RPMI7951 (cell line): ENCODE measurements at places on chromosomes 12 and 14. TPM values are rescaled to one million over a fixed set of nuclear protein-coding genes. Genes with fewer than 3 reads are reported as not detected.
A peak's percentile ranks its signal among the peaks of the same experiment; 100 is the strongest.

DNA sequence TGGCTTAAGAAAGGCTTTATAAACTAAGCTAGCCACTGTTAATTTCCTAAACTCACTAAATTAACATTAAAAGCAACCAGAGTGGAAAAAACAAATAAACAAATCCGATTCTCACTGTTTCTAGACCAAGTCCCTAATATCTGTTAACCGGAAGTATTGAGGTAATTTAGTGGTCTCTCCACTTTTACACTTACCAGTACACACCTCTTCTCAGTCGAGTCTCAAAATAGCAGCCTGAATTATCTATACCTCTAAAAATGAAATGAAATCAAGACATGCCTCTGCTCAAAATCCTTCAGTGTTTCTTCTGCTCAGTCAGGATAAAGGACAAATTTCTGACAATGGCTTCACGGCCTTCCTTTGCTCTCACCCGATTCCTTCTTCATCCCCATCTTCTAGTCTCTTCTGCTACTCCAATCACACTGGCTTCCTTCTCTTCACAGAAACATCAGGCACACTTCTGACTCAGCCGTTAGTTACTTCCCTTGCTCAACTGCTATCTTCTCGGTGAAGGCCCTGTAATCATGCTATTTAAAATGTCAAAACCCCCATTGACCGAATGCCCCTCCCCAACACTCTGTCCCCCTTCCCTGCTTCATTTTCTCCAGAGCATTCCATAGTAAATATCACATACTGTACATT lies 161.3 kb downstream of the KITLG start:
- peak; percentile 59 for DNase-seq

DNA sequence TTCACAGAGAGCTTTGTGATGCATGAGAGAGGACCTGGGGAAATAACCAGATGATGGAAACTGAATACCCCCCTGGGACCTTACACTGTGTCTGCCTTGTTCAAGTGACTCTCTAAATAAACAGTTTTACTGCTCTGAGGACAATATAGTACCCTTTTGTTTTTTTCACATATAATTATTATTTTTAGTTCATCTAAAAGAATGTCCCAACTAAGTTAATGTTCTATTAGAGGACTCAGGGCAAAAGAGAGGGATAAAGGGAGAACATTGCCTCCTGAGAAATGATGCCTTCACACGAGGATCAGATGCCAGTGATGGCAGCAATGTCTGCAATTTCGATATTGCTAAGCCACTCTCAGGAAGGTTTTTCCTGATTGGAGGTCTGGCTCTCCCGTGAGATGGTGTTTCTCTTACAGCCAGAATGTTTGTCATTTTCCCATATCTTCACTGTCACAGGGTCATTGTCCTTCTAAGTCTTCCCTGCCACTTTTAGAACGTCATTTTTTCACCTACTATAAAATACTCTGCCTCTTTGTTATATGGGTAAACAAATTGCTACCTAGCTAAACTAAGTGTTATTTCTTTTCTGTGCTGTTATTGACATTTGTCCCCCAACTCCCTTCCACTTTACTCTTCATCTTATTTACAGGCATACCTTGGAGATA lies 201.6 kb downstream of the RAD51B start:
- no peak for DNase-seq

DNA sequence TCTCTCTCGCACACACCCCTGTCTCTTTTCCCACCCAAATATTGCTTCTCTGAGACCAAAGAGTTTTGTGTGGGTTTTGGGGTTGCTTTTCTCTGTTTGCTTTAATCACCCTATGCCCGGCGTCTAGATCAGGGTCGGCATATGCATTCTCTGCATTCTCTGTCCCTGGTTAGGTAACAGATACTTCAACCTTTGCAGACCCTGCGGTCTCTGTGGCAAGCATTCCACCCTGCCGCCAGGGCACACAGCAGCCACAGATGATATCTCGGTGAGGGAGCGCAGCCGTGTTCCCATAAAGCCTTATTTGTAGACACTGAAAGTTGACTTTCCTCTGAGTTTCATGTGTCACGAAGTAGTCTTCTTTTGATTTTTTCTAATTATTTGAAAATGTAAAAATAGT lies 110.4 kb upstream of the FZD10 start:
- no peak for DNase-seq

DNA sequence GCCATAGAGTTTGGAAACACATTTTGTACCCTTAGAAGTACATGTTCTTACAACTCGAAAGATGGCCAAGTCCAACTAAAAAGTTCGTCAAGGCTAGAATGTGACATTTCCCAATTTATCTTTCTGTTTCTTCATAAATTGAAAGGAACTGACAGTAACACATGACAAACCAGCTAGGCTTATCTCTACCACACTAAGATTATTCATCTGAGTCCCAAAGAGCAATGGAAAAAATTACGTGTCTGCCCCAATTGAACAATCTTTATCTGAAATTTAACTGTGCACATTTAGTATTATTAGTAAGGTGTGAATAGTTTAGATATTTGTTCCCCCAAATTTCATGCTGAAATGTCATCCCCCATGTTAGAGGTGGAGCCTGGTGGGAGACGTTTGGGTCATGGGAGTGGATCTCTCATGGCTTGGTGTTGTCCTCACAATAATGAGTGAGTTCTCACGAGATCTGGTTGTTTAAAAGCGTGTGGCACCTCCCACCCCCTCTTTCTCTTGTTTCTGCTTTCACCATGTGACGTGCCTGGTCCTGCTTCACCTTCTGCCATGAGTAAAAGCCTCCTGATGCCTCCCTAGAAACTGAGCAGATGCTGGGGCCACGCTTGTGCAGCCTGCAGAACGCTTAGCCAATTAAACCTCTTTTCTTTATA lies 13.3 kb downstream of the CPM start:
- no peak for DNase-seq

- peak; percentile 3 for DNase-seq
Observed at GRCh38 chr12:59408431-59408830, 187.4 kb upstream of the SLC16A7 start.

- no peak for DNase-seq
Observed at GRCh38 chr14:32524609-32525375, 195.7 kb downstream of the AKAP6 start.

- DNase-seq, result no peak
Observed at GRCh38 chr12:113271466-113271852, 50.2 kb downstream of the TPCN1 start.

DNA sequence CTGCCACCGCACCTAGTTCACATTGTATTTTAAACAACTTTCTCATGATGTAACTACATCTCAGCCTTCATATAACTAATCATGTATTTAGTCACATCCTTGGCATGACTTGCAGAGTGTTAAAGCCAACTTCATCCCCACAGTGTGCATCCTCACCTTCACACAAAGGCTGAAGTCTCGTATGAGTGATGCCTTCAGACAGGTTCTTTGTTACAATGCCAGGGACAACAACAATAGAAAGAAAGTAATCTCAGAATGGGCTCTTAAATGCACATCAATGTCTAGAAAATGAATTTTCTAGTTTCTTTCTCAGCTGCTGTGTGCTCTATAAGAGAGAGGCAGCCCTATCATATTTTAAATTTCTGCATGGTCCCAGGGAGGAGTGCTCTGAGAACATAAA lies 221.3 kb downstream of the DIO2 start:
- no peak for DNase-seq

DNA sequence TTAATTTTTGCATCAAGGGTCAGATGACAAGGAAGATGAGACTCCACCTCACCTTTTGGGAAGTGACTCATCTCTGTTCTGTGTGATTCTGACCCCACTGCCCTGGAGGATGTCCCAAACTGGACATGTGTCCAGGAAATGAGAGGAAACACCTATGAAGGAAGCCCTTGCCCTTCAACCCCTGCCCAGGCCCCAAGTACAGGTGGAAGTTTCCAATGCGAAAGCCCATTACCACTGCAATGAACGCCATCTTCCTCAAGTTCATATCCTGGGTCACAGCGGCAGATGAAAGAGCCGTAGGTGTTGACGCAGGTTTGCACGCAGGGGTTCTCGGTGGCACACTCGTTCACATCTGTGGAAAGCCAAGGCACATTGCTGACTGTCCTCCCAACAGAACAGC lies 19.6 kb upstream of the TC2N start:
- no peak for DNase-seq

GRCh38 chr12:47941871-47942613 lies 21.4 kb upstream of the TMEM106C start:
- no peak for DNase-seq

GRCh38 chr14:67722293-67722692 lies 20.6 kb downstream of the RDH12 start:
- DNase-seq, result no peak

DNA sequence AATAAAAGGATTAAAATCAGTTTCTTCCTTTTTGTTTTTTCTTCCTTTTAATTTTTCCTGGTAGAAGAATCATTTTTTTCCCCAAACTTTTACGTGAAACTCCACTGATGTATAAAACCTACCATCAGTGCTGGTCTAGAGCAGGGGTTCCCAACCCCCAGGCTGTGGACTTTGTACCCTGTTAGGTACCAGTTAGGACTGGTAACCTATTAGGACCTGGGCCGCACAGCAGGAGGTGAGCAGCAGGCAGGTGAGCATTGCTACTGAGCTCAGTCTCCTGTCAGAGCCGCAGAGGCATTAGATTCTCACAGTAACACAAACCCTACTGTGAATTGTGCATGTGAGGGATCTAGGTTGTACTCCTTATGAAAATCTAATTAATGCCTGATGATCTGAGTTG lies 10.1 kb downstream of the SMCO2 start:
- no peak for DNase-seq

DNA sequence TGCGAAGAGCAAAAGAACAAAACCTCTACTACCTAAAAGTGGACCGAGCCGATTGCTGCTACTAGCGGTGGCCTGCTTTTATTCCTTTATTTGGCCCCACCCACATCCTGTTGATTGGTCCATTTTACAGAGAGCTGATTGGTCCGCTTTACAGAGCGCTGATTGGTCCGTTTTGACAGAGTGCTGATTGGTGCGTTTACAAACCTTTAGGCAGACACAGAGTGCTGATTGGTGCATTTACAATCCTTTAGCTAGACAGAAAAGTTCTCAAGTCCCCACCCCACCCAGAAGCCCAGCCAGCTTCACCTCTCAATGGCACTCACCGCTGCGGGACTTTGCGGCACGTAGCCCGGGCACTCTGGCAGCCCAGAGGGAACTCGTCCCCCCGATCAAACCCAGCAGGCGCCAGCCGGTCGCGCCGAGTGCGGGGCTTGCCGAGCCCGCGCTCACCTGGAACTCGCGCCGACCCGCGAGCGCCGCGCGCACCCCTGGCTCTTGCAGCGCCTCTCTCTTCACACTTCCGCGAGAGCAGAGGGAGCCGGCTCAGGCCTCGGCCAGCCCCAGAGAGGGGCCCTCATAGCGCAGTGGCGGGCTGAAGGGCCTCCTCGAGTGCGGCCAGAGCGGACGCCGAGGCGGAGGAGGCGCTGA lies 8.7 kb upstream of the FGD4 start:
- DNase-seq, result peak; percentile 14

GRCh38 chr12:104064842-104065427 lies 604 bp downstream of the HCFC2 start:
- peak; percentile 15 for DNase-seq

DNA sequence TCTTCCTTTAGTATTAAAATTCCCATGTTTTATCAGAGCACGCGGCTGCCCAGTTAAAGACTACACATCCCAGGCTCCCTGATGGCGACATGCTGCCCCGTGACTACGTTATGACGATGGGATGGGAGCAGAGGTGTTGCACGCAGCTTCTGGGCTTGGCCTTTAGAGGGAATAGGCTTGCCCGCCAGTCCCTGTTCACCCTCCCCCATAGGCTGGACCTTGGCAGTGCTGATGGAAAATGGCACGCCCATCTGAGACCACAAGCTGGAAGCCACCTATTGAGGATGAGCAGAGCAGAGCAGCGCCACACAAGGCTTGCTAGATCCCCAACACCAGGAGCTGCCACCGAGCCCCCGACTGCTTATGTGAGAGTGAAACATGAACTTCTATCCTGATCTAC lies 24.7 kb downstream of the TTC7B start:
- no peak for DNase-seq

DNA sequence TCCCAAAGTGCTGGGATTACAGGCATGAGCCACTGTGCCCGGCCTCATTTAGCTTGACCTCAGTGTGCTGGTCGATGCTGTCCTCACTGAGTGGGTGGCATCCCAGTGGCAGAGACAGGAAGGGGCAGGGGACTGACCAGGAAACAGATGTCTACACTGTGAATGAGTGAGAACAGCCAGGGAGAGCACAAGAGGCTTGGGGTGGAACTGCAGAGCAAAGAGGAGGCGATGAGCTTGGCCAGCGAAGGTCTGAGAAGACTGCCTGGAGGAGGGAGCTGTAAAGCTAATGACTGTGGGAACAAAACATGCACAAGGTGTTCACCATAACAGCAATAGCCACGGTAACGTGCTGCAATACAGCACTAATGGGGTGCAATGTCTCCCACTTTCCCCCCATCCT lies 57.2 kb upstream of the BEGAIN start:
- DNase-seq, result no peak

GRCh38 chr14:104844306-104845032 lies 20.6 kb upstream of the CEP170B start:
- no peak for DNase-seq

- DNase-seq, result no peak
Observed at GRCh38 chr12:130555628-130556485, 160.2 kb downstream of the RIMBP2 start.

GRCh38 chr12:10708862-10709261 lies 14.3 kb downstream of the YBX3 start:
- no peak for DNase-seq

DNA sequence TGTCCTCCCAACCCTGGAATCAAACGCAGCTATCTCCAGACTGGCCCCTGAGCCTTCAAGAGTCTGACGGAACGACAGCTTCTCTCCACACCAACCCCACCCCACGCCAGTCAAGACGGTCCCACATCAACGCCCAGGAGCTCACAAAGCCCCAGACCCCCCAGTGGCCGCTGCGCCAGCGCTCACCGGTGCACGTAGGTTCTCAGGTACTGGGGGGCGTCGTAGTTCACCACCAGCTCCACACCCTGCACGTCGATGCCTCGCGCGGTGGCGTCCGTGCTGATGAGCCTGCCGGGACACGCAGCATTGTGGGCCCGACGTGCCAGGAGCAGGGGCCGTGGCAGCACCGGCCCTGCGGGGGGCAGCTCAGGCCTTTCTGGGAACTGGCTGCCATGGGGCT lies 4.2 kb downstream of the DDX51 start:
- no peak for DNase-seq

DNA sequence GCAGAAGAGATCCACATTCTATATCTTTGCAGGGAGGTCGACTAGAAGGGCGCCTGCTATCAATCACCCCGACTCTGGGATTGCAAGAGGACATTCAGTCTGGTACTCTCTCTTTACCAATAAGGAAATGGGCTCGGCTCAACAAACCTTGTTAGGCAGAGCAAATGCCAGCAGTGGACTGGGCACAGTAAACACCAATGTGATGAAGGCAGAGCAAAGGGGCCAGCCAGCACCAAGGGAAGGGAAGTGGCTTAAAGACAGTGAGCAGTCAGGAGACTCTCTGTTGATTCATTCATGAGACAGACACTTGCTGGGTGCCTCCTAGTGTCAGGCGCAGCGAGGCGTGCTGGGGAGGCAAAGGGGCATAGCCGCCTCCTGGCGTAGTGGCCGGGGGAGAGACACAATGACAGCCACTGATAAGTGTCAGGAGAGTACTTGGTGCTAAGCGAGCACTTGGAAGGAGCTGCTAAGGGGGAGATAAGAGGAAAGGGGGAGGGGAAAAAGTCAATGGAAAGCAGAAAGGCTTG lies 34.1 kb downstream of the TMCC3 start:
- DNase-seq, result peak; percentile 62

The SMIM41 gene
- total RNA-seq, result not detected in 2 replicates

The SERPINA1 gene
- 0.12 and 0.78 TPM in 2 replicates for total RNA-seq

The MMAB gene
- total RNA-seq, result 26.1 and 33.1 TPM in 2 replicates

The STYK1 gene
- 0.68 and 0.84 TPM in 2 replicates for total RNA-seq

The AICDA gene
- not detected in 2 replicates for total RNA-seq

The GALNT8 gene
- total RNA-seq, result not detected in 2 replicates

The LHX5 gene
- total RNA-seq, result 0.12 TPM in 1 of 2 replicates, not detected in the other

The LMBR1L gene
- total RNA-seq, result 11.7 and 24.5 TPM in 2 replicates

The ALDH6A1 gene
- total RNA-seq, result 8.9 and 13.7 TPM in 2 replicates

The PPP1R1A gene
- total RNA-seq, result not detected in 2 replicates

The RITA1 gene
- total RNA-seq, result 39.5 and 43.0 TPM in 2 replicates
